K562 (cell line): ENCODE measurements at places on chromosomes 13 and 19. TPM values are rescaled to one million over a fixed set of nuclear protein-coding genes. Genes with fewer than 3 reads are reported as not detected.

Gene DNAAF3
- total RNA-seq: 43.0 and 44.3 TPM in 2 replicates

Gene IGFLR1
- total RNA-seq: 7.8 and 12.1 TPM in 2 replicates

Gene GRK1
- total RNA-seq: not detected in 2 replicates

Gene ZNF610
- total RNA-seq: not detected in 2 replicates

Gene ZNF492
- 0.07 and 0.13 TPM in 2 replicates for total RNA-seq

Gene ZNF230
- 1.8 and 3.1 TPM in 2 replicates for total RNA-seq

Gene MCF2L
- total RNA-seq: 0.18 and 0.56 TPM in 2 replicates

Gene PSG6
- total RNA-seq: not detected in 2 replicates

Gene TTC9B
- not detected in 2 replicates for total RNA-seq

Gene KLK12
- not detected in 2 replicates for total RNA-seq

Gene IL4I1
- 0.55 and 0.76 TPM in 2 replicates for total RNA-seq

Gene EPSTI1
- total RNA-seq: not detected in 2 replicates

Gene ANGPTL8
- not detected in 2 replicates for total RNA-seq

Gene CERS4
- total RNA-seq: 3.7 and 3.8 TPM in 2 replicates

Gene BST2
- total RNA-seq: 158 and 163 TPM in 2 replicates

Gene CYP2A6
- 0.31 and 0.65 TPM in 2 replicates for total RNA-seq

Gene ZSCAN4
- total RNA-seq: not detected in 2 replicates

Gene TMEM255B
- total RNA-seq: 0.72 and 0.75 TPM in 2 replicates

Gene KDM4B
- total RNA-seq: 29.9 TPM in 2 replicates
